ENCODE measurements at places on chromosomes 4 and X. TPM values are rescaled to one million over a fixed set of nuclear protein-coding genes. Genes with fewer than 3 reads are reported as not detected.

Gene ARHGAP6
- 3.0 TPM for total RNA-seq

Gene RBMXL3
- total RNA-seq: not detected

Gene MAOB
- 51.7 TPM for total RNA-seq

Gene AKAP14
- not detected for total RNA-seq

Gene RTL3
- total RNA-seq: not detected

Gene GLUD2
- 3.4 TPM for total RNA-seq

DNA sequence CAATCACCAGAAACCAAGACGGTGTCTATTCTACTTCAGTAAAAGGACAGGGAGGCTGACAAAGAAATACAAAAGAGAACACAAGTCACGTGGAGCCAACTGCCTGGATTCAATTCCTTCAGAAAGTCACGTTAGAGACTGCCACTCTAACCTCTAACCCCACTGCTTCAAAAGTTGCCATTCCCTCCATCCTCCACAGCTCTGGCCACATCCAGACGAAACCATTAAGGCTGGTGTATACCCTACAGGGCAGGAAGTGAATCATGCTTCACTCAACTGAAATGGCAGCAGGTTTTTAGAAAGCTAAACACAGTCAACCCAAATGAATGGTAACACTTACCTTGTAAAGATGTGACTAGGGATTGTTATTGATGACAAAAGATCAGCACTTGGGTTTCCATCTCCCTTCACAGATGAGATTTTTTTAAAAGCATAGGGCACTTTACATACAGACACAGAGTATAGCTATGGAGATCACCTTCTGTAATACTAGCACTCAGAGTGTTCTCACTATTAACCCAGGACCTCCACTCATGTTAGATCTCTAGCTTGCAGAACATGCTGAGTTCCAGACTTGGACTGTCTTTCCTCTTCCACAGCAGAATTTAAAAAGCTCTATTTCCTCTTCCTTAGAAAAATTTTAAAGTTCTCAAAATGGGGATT is 37.4 kb downstream of the MAML3 start:
- no peak for DNase-seq

DNA sequence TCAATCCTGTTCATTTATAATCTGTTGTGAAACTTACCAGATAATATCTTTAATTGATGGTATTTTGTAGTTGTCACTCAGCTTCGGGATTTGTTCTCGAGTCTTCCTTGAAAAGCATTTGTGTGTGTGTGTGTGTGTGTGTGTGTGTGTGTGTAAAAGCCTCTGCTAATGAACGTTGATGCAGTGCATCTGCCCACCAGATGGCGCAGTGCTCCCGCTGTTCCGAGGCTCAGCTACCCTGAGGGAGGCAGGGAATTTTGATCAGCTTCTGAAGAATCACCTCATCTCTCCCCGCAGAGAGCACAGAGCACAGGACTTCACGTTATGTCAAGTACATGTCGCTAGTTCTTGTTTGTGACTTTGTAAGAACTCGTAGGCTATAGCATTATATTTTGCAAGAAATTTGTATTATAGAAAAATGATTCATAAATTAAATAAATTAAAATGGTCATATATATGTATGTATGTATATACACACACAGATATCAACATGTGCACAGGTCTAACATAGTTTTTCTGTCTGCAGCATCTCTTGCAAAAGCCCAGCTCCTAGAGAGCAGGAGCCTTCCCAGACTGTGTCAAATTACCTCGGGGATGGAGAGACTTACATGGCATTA is 316.7 kb upstream of the IGFBP7 start:
- peak; percentile 75 for DNase-seq

- DNase-seq: no peak
These were observed 113.3 kb downstream of the SLIT2 start for GRCh38 chr4:20364969-20365368.

DNA sequence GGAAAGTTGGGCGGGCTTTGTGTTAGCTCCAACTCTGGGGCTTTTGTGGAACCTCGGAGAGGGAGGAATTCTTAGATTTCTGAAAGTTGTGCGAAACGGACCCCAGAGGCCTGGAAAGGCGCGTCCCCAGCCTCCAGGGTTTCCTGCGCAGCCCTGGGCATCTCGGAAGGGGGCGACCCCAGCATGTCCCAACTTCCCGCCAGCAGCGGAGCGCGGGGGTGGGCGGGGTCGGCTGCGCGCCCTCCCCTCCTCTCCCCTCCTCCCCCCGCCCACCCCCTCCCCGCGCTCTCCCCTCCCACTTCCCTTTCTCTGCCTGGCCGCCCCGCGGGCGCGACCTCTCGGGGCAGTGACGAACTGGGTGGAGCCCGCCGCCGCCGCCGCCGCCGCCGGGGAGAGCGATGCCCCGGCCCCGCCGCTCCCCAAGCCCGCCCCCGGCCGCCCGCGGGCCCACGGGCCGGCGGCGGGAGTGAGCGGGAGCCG is 16.8 kb downstream of the PTTG2 start:
- peak; percentile 62 for DNase-seq

DNA sequence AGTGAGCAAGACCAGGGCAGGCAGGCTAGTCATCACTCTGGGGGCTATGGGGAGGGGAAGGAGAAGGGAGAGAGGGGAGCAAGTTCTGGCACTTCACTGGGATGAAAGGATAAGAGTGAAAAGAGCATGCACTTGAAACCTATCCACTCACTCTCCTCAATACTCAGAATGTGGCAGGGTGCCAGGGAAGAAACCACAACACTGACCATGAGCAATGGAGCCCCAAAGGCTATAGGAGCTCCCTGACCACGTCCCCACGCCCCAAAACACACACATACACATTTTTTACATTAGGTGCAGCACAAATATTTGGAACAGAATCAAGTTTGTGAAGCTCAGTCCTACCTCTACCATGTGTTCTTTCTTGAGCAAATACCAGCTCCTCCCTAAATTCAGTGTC is 132.2 kb downstream of the IDS start:
- DNase-seq: no peak

- no peak for DNase-seq
These were observed 192.2 kb downstream of the LDB2 start for GRCh38 chr4:16706251-16706650.

DNA sequence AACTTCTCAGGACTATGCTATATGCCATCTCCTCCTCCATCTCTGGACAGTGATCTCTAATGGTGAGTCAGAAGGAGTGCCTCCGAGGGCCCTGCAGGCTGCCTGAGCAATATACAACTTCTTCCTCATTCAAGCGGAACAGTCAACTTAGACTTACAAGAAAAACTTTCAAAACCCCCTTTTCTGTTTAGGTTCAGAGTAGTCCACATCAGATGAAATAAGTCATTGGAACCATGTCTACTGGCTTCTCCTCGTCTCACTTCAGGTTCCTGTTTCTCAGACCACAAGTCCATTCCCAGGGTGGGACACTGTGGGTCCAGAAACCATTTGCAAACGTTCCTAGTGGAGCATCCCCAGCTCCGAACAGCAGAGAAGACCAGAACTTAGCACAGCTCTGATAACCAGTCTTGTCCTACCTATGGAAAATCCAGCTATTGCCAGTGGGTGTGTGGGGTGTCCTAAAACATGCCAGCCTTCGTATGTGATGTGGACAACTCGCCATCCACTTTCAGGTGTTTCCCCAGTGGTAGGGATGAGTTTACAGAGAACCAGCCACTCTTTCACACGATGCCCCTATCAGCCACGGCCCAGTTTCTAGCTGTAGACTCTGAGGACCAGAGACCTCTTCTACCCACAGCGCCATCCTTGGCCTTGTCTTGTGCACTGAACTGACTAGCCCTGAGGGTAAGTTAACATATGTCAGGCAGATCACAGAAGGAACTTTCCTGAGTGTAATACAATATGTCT is 32.7 kb upstream of the NKRF start:
- DNase-seq: no peak

DNA sequence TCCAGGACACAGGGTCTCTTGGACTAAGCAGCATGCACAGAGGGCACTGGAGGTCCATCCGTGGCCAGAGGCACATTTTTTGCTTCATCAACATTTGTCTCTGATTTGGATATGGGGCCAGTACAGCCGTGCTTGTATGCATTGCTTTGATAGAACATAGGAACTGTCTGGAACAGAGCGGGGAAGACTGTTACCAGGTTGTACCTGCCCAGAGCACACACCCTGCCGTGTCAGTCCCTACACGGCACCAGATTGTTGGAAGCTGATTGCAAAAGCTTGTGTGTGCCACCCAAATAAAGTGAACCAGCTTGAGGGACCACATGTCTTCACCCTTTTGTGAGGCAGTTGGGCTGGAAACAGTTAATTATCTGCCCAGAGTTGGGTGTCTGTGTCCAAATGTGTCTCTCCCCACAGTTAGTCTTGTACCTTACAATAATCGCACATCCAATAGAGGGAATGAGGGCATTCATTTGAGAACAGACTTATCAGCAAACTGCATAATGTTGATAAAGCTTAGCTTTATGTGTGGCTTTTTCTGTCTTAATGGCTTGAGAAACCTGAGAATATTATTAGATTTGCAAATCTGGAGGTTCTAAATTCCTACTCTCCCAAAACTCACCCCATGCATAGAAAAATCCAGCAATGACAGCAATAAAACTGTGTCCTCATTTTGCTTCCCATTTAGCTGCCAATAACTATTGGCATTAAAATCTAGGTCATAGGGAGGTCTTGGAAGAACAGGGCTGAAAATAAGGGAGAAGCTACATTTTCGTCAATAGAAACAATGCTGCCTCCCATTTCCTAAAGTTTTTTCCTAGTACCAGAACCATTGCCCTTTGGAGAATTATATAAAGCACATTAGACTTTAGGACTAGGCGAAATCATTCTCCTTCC is 21.2 kb downstream of the KLF3 start:
- DNase-seq: no peak

GRCh38 chr4:55359397-55359916 is 13.4 kb downstream of the SRD5A3 start:
- DNase-seq: peak; percentile 53

DNA sequence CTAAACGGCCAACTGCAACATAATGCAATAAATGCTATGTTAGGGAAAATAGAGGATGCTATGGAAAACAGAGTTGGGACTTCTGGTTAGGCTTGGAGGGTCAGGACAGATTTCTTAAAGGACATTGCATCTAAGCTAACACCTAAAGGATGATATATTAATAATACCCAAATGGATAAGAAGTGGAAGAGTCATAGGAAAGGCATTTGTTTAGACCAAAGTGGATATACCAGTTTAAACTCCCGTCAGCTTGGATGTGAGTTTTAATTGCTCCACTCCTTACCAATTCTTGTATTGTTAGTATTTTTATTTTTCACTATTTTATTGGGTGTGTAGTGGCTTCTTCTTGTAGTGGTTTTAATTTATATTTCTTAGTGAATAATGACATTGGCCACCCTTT is 93.9 kb downstream of the PTPN13 start:
- no peak for DNase-seq

DNA sequence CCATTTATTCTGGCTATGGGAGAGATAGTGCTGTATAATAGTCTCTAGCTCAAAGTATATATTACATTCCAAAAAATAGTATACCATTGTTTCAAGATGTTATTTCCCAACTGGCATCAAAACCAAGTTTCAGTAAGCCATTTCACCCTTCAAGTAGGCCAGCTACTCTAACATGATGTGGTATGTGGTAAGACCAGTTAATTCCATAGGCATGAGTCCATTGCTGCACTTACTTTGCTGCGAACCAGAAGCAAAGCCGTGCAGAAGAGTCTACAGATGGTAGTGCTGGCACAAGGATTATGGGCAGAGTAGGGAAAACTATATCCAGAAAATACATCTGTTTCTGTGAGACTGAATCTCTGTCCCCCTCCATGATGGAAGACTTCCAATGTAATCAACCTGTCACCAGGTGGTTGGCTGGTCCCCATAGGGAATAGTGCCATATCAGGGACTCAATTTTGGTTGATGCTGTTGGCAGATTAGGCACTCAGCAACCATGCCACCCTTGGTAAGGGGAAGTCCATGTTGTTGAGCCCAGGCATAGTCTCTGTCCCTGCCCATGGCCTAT is 49.8 kb upstream of the HSD17B10 start:
- no peak for DNase-seq

DNA sequence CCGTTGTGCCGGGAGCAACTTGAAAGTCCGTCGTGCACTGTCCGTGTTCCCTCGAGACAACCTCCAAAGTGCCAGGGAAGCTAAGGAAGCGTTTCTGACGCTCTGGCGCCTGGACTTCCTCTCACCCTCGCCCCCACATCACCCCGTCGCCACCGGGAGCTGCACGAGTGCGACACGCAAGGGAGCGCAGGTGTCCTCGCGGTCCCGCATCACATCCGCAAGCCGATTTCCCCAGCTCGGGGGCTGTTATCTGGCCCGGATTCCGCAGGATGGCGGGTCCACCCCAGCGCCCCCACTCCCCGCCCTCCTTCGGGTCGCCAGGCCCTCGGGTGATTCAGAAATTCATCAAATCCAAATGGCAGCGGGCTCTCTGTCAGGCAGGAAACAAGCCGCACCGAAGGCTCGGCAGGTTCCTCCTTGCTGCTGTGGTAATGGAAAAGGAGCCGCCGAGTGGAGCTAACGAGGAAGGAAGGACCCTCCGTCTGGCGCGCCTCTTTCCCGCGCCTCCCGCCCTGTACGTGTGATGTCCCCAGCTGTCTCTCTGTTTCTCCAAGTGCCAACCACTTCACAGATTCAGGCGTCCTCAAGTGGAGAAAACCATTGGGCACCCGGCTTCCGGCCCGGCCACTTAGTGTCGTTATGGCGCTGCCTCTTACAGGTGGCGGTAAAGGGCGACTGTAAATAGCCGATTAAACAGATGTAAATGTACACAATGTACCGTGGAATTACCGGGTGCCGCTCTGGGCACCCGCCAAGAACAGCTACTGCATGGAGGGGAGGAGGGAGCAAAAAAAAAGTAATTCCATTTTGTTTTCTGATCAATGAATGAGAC is 921 bp upstream of the SETD7 start:
- peak; percentile 67 for DNase-seq

DNA sequence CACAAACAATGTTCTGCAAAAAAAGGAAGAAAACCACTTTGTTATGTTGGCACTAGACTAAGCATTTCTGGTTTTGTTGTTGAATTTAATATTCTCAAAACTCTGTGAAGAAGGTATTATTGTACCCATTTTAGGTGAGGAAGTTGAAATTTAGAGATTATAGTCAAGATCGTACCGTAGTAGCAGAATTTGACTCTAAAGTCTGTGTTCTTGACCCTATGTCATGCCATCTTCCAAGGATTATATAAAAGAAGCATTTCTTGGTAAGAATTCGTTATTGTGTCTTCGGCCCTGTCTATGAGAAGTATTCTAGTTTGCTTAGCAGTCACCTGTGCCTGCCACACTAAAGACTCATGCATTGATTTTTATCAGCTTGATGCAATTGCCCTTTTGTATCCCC is 104.4 kb upstream of the MAP9 start:
- no peak for DNase-seq

GRCh38 chr4:186689476-186689875 is 34.2 kb downstream of the FAT1 start:
- DNase-seq: no peak
